ENCODE measurements at places on chromosomes 16 and 17.
A peak's percentile ranks its signal among the peaks of the same experiment; 100 is the strongest.

DNA sequence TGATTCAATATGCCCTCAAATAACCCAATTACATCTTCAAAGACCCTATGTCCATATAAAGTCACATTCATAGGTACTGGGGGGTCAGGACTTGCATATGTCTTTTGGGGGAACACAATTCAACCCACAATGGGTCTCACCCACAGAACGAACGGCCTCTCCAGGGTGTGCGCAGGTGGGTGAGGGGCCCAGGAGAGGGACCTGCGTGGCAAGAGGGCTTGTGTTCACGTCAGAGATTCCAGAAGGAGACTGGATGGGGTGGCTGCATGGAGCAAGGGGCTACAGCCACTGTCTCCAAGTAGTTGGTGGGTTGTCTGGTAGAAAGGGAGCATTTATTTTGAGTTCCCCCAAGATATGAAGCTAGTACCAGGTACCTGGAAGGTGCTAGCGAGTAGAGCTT, 212.2 kb downstream of the SEC14L1 start:
- no peak for DNase-seq

DNA sequence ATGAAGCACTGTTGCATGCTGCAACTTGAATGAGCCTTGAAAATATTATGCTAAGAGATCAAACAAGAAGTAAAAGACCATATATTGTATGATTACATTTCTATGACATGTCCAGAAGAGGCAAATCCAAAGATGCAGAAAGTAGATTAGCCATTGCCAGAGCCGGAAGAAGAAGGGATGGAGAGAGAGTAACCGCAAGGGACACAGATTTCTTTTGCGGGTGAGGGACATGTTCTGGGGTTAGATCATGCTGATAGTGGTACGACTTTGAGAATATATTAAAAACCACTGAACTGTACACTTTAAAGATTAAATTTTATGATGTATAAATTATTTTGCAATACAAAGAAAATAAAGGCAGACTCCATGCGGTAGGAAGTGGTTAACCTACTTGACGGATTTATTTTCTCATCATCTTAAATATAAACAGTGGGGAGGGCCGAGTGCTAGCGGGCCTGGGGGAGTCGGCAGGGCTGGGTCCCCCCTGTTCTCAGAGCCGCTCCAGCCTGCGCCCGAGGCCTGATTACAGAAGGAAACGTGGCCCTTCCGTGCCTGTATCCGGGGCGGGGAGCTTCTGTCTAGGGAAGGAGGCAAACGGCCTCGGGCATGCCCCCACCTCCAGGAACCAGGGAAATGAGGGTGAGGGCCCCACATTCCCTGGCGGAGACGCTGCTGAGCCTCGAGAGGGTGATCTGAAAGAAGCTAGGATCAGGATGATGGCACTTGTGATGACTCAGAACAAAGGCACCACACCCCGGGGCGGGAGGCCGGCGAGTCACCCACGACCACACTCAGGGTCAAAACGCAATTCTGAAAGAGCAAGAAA, 48.0 kb downstream of the SHCBP1 start:
- peak; percentile 51 for DNase-seq

DNA sequence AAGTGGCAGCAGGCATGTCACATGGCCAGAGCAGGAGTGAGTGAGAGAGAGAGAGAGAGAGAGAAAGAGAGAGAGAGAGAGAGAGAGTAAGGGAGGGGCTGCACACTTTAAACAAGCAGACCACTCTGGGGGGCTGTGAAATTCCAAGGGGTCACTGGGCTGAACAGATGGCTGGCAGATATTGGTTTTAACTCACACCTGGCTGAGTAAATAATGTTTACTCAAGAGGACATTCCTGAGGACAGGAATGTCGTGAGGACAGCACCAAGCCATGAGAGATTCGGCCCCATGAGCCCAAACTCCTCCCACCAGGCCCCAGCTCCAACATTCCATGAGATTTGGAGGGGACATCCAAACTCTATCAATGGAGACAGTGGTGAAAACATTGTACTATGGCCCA, 269.7 kb downstream of the CBLN1 start:
- DNase-seq: no peak

GRCh38 chr17:4235372-4236279, 28.2 kb downstream of the ANKFY1 start:
- peak; percentile 66 for DNase-seq

GRCh38 chr17:57975044-57975443, 13.0 kb downstream of the VEZF1 start:
- peak; percentile 54 for DNase-seq

DNA sequence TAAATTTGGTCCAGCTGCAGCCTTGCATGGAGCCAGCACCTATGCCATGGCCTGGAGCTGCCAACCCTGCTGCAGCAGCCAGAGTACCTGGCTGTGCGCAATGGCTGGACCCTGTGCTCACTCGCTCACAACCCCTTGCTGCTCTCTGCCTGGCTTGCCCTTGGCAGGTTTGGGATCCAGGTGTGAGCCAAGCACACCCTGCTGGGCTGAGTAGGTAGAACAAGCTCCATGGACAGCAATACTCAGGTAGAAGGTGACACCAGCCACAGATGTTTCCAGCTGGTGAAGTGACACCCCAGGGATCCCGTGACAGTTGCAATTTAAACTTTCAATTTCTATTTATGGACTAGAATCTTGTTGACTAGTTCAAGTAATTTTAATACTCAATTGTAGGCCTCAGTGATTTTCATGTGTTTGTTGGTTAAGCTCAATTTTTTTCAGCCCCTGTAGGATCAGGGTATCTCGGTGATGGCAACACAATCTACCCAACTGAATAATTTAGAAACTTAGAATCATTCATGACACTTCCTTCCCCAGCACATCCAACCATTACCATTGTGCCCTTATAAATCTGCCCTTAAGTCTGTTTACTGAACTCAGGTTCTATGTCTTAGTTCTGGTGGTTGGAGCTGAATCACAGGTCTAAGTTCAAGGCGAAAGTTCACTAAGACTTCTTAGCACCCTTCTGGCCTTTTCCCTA, 480.0 kb downstream of the PMP22 start:
- DNase-seq: no peak

DNA sequence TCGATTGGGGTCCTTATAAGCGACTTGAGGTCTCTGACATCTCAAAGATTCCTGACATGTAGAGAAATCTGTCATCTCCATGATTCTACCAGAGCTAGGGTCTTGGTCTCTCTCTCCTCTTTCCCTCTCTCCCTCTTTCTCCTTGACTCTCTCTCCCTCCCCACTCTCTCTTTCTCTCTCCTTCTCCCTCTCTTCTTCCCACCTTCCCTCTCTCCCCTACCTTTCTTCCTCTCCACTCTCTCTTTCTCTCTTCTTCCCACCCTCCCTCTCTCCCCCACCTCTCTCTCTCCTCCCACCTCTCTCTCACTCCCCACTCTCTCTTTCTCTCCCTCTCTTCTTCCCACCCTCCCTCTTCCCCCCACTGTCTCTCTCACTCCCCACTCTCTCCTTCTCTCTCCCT, 32.6 kb downstream of the B4GALNT2 start:
- DNase-seq: no peak

DNA sequence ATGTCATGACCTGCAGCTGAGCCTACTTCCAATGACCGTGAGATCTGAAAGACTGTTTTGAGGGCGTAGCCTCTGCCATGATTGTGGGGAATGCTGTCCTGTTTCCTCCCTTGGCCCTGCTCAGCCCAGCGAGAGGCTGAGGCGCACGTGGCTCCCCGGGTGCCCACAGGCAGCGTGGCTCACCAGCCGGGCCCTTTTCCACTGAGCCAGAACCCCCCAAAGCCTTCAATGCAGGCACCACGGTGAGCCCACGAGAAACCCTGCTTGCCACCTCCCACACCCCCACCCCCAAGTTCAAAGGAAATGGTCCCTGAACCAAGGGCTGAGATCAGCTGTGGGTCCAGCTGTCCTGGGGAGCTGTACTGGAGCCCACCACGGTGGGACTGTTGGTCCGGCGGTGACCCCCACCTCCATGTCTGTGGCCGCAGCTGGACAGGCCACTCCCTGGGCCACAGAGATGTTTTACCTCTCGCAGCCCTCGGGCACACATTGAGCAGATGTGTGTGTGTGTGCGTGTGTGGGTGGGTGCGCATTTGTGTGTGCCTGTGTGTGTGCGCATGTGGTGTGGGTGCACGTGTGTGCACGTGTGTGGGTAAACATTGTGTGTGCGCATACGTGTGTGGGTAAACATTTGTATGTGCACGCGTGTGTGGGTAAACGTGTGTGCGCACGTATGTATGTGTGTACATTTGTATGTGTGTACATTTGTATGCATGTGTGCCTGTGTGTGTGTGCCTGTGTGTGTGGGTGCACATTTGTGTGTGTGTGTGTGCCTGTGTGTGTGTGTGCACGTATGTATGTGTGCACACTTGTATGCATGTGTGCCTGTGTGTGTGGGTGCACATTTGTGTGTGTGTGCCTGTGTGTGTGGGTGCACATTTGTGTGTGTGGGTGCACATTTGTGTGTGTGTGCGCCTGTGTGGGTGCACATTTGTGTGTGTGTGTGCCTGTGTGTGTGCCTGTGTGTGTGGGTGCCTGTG, 5.0 kb upstream of the MC1R start:
- no peak for DNase-seq

DNA sequence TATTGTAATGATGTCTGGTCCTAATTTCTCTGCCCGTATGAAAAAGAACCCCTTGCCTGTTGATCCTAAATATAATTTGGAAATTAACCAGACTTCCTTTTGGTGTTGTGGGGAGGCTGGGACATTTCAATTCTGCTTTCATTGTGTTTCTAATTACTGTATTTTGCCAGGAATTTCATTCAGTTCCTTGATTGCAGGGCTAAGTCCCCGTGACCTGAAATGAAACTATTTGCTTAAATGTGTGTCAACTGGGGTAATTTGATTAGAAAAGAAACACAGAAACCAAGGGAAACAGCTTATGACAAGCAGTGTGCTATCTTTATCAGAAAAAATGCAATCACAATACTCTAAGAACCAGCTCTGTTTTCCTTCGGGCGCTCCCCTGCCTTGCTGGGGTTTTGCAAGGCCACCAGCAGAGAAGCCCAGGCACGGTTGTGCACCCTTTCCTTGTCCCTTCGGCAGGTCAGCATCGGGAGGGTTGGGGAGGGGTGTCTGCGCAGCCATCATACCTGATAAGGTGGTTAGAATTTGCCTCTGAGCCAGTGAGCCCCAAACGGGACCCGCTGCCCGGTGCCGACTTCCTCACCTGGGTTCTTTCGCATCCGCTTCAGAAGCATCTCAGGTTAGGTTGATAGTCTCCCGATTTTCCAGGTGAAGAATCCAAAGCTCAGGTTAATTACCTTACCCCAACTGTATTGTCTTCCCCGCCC, 19.4 kb downstream of the KLHL36 start:
- DNase-seq: no peak

GRCh38 chr16:24689128-24689527, 40.3 kb upstream of the TNRC6A start:
- peak; percentile 74 for DNase-seq

GRCh38 chr17:604765-605164, 109.9 kb downstream of the VPS53 start:
- DNase-seq: peak; percentile 33

- no peak for DNase-seq
These were observed 16.5 kb downstream of the DNAH17 start for GRCh38 chr17:78560731-78561130.

DNA sequence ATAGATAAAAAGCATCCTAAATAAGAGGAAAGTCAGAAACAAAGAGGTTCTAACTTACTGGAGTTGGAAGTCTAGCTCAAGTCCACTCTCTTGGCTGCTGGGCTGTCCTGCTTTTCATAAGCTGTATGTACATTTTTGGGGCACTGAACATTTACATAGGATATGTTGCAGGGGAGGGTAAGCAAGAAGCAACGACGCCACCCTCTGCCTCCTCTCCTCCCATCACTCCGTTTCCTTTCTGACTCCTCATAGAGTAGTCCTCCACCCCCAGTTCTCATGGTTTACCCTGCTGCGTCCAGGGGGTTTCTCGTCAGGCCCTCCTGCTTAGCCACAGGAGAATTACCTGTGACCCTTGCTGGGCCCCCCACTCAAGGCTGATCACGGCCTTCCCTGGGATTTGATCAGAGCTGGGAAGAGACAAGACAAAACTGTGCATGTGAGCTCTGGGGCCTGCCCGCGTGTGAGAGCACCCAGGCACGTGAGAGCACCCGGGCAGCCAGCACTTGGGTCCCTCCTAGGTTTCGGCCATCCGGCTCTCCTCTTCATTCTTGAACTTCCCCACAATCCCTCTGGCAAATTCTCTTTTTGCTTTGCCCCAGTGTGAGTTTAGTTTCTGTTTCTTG, 37.1 kb downstream of the TMEM11 start:
- DNase-seq: no peak

DNA sequence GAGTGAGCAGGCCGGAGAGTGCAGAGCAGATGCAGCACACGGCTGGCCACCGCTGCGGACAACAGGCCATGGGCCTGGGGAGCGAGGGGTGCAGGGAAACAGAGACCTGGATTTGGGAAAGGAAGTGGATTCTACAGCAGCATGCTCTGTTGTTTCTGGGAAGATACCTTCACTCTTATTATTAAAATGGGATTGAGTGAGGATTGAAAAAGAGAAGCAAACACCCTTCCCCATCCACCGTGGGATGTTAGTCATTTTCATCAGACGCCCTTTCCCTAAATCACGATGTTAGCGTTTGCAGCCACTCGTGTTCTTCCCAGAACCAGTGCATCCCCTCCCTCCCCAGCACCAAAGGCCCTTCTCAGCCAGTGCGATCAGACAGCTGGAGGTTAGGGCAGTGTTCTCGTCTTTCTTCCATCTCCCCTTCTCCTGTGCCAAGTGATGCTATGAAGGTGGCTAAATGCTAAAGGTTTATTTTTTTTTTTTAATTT, 196.5 kb upstream of the CHMP6 start:
- DNase-seq: no peak

- peak; percentile 71 for DNase-seq
These were observed 189.0 kb downstream of the ZFHX3 start for GRCh38 chr16:72858665-72859493.

- peak; percentile 34 for DNase-seq
These were observed 158.5 kb upstream of the RPH3AL start for GRCh38 chr17:511001-511698.

GRCh38 chr16:82664181-82664580, 37.4 kb downstream of the CDH13 start:
- no peak for DNase-seq

GRCh38 chr16:78877114-78877655, 723.4 kb downstream of the MAF start:
- no peak for DNase-seq

Measured in cardiac fibroblast (primary cell).